Suprapubic skin (tissue), 4 donors: ENCODE measurements at places on chromosomes 3 and 15.
A peak's percentile ranks its signal among the peaks of the same experiment; 100 is the strongest.

DNA sequence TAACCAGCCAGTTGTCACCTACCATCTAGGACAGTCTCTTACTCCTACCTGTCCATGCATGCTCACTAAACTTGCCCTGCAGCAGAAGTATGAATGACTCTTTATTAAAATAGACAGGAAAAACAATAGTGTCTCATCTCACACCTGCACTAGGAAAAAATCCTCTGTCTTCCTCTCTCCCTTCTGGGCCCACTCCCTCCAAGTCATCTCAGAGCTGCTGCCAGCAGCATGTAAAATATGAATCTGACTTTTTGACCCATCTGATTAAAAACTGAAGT, 93.5 kb upstream of the THBS1 start:
- no peak overlapping the region for H3K27ac ChIP-seq
- no peaks in the 10 kb centered on the region for H3K27me3 ChIP-seq
- H3K36me3 ChIP-seq: no peaks in the 10 kb centered on the region
- H3K4me3 ChIP-seq: no peak overlapping the region
- no peak for DNase-seq
- H3K4me1 ChIP-seq: peaks cover 29% of the 10 kb centered on the region

GRCh38 chr3:112470788-112471187, 28.5 kb downstream of the BTLA start:
- H3K4me3 ChIP-seq: no peak overlapping the region
- H3K27me3 ChIP-seq: no peaks in the 10 kb centered on the region
- H3K27ac ChIP-seq: no peak overlapping the region
- DNase-seq: no peak
- no peaks in the 10 kb centered on the region for H3K4me1 ChIP-seq

- H3K36me3 ChIP-seq: peaks cover 44% of the 10 kb centered on the region
- H3K4me1 ChIP-seq: no peaks in the 10 kb centered on the region
- H3K27me3 ChIP-seq: no peaks in the 10 kb centered on the region
- DNase-seq: no peak
- H3K27ac ChIP-seq: no peak overlapping the region
- no peak overlapping the region for H3K4me3 ChIP-seq
Observed at GRCh38 chr3:111989061-111989678, 9.6 kb upstream of the TAGLN3 start.

- no peak overlapping the region for H3K4me3 ChIP-seq
- no peaks in the 10 kb centered on the region for H3K36me3 ChIP-seq
- DNase-seq: no peak
- no peaks in the 10 kb centered on the region for H3K4me1 ChIP-seq
- H3K27me3 ChIP-seq: no peaks in the 10 kb centered on the region
- H3K27ac ChIP-seq: no peak overlapping the region
Observed at GRCh38 chr3:117059067-117059955, 349.7 kb downstream of the TUSC7 start.

GRCh38 chr3:107512108-107512507, 10.7 kb upstream of the BBX start:
- DNase-seq: no peak
- H3K4me1 ChIP-seq: no peaks in the 10 kb centered on the region
- no peaks in the 10 kb centered on the region for H3K27me3 ChIP-seq
- no peak overlapping the region for H3K4me3 ChIP-seq
- H3K27ac ChIP-seq: no peak overlapping the region

GRCh38 chr15:36370731-36371112, 208.7 kb upstream of the CDIN1 start:
- no peaks in the 10 kb centered on the region for H3K27me3 ChIP-seq
- H3K4me1 ChIP-seq: no peaks in the 10 kb centered on the region
- no peak overlapping the region for H3K4me3 ChIP-seq

- H3K27me3 ChIP-seq: no peaks in the 10 kb centered on the region
- H3K36me3 ChIP-seq: no peaks in the 10 kb centered on the region
- H3K27ac ChIP-seq: peak overlapping the region; percentile 86
- peaks cover 33% of the 10 kb centered on the region for H3K4me1 ChIP-seq
- DNase-seq: no peak
Observed at GRCh38 chr3:8499181-8499611, 2.4 kb upstream of the LMCD1 start.

GRCh38 chr15:58909616-58910015, 23.9 kb downstream of the SLTM start:
- H3K4me3 ChIP-seq: no peak overlapping the region
- no peak for DNase-seq

DNA sequence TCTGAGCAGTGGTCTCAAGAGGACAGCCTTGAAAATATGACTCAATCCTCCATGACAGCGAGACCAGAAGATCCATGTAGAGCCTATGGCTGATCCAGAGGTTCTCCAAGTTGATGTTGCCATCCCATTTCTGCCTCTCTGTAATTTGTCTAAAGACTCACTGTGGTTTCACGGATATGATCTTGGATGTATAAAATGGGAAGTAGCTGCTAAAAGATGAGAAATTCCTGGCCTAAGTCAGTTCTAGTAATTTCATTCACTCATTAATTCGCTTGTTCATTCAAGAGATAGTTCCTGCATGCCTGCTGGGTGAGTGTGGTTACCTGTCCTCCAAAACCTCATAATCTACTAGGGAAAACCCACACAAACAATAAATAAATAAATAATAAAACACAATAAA, 145.9 kb downstream of the TNIK start:
- no peaks in the 10 kb centered on the region for H3K4me1 ChIP-seq
- H3K27ac ChIP-seq: no peak overlapping the region
- no peaks in the 10 kb centered on the region for H3K27me3 ChIP-seq
- H3K36me3 ChIP-seq: no peaks in the 10 kb centered on the region
- DNase-seq: no peak
